Activated CD4-positive, alpha-beta T cell treated with anti-CD3 and anti-CD28 coated beads for 36 hours (primary cell): ENCODE measurements at places on chromosomes 2 and 18.

DNA sequence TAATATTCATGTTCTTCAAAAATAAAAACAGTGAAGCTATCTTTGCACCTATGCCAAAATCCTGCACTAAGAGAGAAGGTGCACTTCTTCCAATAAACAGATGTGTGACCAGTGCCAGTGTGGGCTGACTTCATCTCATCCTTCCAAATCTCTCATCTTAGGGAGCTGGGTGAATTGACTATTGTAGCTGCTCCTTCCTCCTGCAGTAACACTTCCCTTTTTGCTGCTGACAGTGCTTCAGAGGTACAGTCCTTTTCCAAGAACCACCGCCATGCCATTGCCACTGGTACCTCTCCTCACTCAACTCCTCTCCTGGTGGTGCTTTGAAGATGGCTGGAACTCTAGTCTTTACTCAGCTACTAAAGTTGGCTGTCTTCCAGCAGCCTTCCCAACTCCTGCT, 42.1 kb upstream of the ARHGAP25 start:
- no peak for DNase-seq

GRCh38 chr2:135709992-135710391, 31.7 kb upstream of the UBXN4 start:
- DNase-seq: peak; percentile 84

DNA sequence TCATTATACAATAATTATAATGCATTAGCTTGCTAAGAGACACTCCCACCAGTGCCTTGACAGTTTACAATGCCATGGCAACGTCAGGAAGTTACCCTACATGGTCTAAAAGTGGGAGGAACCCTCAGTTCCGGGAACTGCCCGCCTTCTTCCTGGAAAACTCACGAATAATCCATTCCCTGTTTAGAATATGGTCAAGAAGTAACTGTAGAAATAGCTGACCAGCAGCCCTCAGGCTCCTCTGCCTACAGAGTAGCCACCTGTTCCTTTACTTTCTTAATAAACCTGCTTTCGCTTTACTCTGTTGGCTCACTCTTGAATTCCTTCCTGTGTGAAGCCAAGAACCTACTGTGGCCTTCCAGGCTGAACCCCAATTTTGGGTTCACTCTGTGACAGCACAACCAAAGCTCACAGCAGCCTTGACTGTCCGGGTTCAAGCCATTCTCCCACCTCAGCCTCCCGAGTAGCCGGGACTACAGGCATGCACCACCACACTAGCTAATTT, 20.0 kb upstream of the PTPN2 start:
- peak; percentile 70 for DNase-seq

DNA sequence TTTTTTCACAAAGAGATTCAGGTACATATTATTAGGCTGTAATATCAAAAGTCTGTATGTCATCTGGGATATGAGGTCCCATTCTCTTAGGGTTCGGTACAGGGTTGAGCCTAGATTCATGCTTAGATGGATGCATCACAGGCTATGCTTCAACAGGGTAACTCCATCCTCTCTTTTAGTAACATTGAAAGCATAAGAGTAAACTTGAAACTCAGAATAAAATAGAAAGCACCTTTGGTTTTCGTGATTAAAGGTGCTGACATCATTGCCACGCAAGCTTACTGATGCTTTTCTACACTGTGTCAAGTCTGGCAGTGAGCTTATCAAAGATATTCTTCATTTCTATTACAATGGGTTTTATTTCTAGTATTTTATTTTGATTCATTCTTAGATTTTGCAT, 419.1 kb upstream of the DSEL start:
- peak; percentile 7 for DNase-seq

- no peak for DNase-seq
Measured at GRCh38 chr18:51275712-51276476, 78.4 kb upstream of the MEX3C start.

GRCh38 chr2:44547718-44548117, 186.0 kb downstream of the CAMKMT start:
- no peak for DNase-seq

DNA sequence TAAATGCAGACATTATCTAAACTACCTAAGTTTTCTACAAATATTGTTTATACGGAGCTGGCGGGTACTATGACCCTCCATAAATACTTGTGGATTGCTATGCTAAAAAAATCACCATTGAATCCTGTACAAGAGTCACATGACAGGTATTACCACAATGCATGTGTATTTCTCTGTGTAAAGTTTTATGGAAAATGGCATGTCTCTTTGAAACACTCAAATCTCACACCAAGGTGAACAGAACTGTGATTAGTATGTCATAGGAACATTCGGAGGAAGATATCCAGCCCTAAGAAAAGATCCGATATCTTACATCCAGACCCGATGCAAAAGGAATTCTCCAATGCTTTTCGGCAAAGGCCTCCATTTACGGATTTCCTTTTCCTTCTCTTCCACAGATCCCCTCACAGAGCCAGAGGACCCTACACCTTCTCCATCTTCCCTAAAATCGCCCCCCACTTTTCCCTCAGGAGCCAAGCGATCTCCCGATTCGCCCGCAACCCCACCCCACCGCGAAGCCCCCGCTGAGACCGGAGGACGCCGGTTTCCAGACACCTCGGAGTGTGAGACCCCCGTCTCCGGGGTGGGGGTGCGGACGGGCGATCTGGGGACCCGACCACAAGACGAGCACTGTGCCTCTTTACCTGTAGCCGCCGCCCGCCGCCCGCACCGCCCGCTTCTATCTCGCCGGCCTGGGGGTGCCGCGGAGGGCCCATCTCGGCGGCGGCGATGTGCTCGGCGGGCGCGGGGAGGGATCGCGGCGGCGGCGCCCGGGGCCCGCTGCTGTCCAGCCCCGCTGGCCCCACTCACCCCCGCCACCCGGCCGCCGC, 1.2 kb downstream of the SAP130 start:
- no peak for DNase-seq

- no peak for DNase-seq
Measured at GRCh38 chr18:3760741-3761140, 310.8 kb downstream of the TGIF1 start.

DNA sequence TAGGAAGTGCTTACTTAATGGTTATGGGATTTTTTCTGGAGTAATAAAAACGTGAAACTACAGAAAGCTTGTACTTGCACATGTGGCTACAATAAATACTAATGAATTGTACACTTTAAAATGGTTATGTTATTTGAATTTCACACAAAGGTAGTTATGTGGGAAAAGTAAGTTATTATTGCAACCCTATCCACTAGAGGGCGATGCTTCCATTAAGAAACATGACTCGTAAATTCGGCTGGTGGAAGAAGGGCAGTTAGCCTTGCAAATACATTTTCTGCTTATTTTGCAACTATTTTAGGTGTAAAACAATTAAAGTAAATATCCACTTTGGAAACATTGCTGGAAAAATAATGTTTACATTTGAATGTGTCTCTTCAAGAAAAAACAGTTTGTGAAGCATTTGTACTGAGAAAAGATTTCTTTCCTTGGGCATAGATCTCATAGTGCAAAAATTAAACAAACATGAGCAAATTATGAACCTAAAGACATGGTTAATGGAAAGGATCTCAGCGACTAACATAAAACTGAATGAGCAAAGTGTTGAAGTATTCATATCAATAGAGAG, 68.1 kb upstream of the CSRNP3 start:
- no peak for DNase-seq

- no peak for DNase-seq
Measured at GRCh38 chr2:241773511-241774418, 2.9 kb upstream of the GAL3ST2 start.
